ENCODE measurements at places on chromosomes 16 and 17. TPM values are rescaled to one million over a fixed set of nuclear protein-coding genes. Genes with fewer than 3 reads are reported as not detected.

The ZNF267 gene
- total RNA-seq, result 15.7 TPM

DNA sequence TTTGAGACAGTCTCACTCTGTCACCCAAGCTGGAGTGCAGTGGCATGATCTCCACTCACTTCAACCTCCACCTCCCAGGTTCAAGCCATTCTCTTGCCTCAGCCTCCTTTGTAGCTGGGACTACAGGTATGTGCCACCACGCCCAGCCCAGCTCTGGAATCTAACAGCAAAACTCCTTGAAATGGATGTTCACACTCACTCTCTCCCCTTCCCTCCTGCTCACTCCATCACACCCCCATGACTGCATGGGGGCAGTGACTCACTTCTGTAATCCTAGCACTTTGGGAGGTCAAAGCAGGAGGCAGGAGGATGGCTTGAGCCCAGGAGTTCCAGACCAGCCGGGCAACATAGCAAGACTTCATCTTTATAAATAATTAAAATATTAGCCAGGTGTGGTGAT is 11.1 kb upstream of the TFAP4 start:
- peak; percentile 63 for DNase-seq

- no peak for DNase-seq
Observed at GRCh38 chr16:11354733-11355574, 9.7 kb downstream of the RMI2 start.

DNA sequence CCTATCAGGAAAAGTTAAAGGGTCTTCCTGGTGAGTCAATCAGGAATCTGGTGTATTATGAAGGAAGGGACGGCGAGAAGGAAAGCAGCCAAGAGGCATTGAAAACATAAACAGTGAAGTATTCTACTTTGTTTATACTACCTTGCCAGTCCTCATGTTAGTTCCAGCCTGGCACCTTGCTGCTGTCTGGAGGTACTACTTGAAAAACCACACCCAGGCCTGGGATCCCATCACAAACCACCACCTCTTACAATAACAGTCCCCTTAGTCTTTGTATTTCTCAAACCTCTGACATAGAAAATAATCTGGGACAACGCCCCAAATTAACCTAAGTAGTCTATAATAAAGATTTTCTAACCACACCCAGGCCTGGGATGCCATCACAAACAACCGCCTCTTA is 676.7 kb upstream of the SOX9 start:
- DNase-seq, result no peak

DNA sequence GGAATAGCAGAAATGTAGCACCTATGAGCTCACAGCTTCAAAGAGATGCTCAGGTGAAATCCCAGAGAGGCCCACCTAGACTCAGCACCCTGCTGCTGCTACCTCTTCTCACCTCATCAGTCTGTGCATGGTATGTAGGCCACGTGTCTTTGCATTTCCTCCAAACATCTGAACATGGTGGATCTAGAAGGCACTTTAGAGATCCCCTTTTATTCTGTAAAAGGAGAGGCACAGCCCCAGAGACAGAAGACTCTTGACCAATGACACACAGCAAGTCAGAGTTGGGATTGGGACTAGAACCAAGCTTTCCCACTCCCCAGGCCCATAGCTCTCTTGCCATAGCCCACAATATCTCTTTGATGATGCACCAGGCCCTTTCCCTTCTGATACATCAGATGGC is 19.4 kb upstream of the NKD1 start:
- no peak for DNase-seq

- no peak for DNase-seq
Observed at GRCh38 chr17:8710813-8711212, 33.8 kb downstream of the CCDC42 start.

- DNase-seq, result no peak
Observed at GRCh38 chr17:60077672-60078519, 825 bp downstream of the HEATR6 start.

GRCh38 chr17:55659661-55660060 is 63.0 kb downstream of the TMEM100 start:
- no peak for DNase-seq

The PMFBP1 gene
- total RNA-seq, result 0.11 TPM

The SDR42E2 gene
- total RNA-seq, result not detected

- no peak for DNase-seq
Observed at GRCh38 chr16:74737521-74737920, 36.9 kb upstream of the MLKL start.

DNA sequence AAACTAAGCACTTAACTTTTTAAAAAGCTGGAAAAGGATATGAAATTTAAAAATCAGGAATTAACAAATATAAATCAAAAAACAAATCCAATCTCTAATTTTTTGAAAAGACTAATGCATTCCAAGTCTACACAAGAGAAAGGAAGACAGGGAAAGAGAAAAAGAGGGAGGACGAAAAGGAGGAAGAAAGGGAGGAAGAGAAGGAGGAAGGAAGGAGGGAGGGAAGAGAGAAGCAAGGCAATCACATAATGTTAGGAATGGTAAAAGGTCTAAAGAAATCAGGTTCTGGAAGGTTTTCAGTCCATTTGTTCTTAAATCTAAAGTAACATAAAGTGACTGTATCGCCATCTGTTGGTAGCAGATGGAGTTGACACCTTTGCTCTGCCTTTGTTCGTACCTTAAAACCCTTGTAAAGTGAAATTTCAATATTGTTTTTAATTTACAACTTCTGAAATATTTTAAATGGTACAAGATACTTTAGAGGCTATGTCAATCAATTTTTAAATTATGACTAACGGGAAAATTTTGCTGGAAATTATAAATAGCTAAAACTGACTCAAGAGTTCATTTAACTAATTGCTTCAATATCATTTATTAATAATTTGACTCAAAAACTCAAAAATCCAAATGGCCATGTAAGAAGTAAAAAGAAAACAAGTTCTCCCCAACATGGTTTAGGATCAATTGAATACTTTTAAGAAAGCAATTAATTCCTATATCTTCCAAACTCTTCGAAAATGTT is 20.4 kb upstream of the CDYL2 start:
- DNase-seq, result peak; percentile 24

GRCh38 chr17:59631276-59631675 is 11.6 kb downstream of the CLTC start:
- DNase-seq, result no peak

GRCh38 chr16:85062845-85063244 is 35.2 kb downstream of the KIAA0513 start:
- no peak for DNase-seq

The SYNRG gene
- total RNA-seq, result 7.6 TPM

DNA sequence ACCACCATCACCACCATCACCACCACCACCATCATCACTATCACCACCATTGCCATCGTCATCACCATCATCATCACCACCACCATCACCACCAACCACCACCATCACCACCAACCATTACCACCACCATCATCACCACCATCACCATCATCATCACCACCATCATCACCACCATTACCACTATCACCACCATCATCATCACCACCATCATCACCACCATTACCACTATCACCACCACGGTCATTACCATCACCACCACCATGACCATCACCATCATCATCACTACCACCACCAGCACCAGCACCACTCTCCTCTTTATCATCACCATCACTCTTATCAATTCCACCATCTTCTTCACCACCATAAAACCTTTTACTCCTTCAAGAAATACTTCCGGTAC is 1.1 kb upstream of the TMEM114 start:
- DNase-seq, result no peak
